ENCODE measurements at places on chromosomes 7 and 10. TPM values are rescaled to one million over a fixed set of nuclear protein-coding genes. Genes with fewer than 3 reads are reported as not detected.

The KLF14 gene
- not detected for total RNA-seq

The SEMA3D gene
- not detected for total RNA-seq

The PAPOLB gene
- 0.08 TPM for total RNA-seq

DNA sequence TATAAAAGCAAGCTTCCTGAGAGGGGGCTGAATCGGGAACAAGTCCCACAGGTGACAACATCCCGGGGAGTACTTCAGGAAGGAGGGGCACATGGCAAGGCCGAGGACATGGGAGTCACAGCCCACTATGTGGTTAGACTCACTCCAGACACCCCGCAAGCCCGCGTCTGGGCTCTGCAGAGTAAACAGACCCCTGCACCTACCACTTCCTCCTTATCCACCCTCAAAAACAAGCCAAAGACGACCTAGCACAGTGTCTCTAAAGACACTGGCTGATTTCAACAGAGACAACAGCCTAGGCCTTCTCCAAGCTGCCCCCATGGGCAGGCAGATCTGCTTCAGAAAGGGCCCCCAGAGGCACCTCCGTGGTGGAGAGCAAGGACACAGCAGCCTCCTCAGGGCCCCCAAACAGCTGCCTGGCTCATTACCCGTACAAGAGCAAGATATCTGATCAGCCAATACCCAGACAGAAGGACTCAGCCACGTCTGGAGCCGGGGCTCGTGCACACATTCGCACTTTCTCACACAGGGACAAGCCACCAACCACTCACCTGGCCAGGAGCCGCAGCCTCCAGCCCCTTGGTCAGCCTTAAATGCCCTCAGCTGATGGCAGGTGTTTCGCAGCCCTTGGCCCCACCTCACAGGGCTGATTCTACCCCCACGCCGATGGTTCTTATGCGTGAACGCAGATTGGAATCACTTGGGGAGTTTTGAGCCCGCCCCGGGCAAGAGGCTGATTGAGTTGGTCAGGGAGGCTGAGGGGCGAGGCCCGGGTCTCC is 10.7 kb upstream of the KPNA7 start:
- H3K4me1 ChIP-seq: peaks cover 17% of the 10 kb centered on the region
- no peaks in the 10 kb centered on the region for H3K27me3 ChIP-seq
- DNase-seq: peak; percentile 22

- H3K36me3 ChIP-seq: no peaks in the 10 kb centered on the region
- H3K27ac ChIP-seq: no peak overlapping the region
- no peaks in the 10 kb centered on the region for H3K27me3 ChIP-seq
- H3K4me1 ChIP-seq: no peaks in the 10 kb centered on the region
- no peak for DNase-seq
Observed at GRCh38 chr10:129934196-129934925, 29.7 kb downstream of the EBF3 start.
